ENCODE measurements at places on chromosomes 2 and 18.

GRCh38 chr2:189233527-189233926 is 54.0 kb upstream of the COL5A2 start:
- no peak for DNase-seq

- no peak for DNase-seq
Observed at GRCh38 chr2:121722479-121722878, 14.2 kb downstream of the NIFK start.

DNA sequence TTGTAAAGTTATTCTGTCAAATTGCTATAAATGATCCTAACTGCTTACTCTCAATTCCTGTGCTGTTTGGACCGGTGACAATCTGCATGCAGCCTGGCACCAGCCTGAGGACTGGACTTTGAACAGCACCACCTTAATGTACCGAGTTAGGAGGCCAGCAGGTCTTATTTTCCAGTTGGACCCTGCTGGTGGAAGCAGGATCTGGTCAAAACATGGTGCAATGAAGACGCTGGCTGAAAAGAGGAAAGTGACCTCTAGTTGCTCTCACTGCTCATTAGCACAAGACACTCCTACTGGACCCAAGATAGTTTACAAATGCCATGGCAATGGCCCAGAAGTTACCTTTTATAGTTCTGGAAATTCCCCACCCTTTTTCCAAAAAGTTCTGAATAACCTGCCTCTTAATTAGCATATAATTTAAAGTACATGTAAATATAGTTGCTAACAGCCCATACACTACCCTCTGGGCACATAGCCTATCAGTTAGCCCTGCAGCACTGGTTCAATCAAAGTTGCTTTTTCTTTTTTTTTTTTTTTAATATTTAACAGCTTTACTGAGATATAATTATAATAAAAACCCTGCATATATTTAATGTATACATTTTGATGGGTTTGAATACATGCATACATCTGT is 35.8 kb downstream of the RBKS start:
- no peak for DNase-seq

- DNase-seq, result no peak
Observed at GRCh38 chr2:142983174-142983573, 105.7 kb downstream of the KYNU start.

DNA sequence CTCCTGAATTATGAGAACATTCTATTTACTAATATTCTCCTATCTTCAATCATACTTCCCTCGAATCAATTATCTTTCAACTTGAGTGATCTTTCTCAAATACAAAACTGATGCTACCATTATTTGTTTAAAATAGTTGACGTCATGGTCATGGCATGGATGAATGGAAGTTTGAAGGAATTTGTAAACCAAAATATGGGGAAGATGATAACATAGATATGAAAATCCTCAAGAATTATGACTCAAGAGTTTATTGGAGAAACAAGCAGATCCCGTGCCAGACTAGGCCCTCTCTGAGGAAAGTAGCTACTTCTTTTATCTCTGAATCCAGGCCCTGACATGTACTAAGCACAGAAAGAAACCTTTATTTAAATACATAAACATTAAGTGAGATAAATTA is 270.4 kb upstream of the MC4R start:
- no peak for DNase-seq

DNA sequence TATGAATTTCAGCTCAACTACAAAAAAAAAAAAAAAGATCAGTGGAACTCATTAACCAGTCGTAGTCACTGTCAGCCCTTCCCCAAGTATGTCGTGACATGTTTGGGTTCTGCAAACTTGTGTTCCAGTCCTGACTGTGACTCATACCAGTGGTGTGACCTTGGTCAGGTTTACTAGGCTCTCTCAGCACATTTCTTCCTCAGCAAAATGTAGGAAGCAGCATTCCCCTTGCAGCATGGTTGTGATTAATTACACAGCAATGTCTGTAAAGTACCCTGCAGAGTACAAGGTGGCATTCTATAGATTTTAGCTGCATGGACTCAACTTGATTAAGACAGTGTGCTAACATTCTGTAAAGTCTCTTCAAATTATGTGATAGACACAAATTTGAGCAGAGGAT is 156.9 kb downstream of the LAMA1 start:
- no peak for DNase-seq

GRCh38 chr2:70745276-70745825 is 22.6 kb downstream of the ADD2 start:
- no peak for DNase-seq

GRCh38 chr2:4873364-4873763 is 818.8 kb upstream of the SOX11 start:
- no peak for DNase-seq

- no peak for DNase-seq
Observed at GRCh38 chr2:28636491-28636890, 115.1 kb upstream of the PPP1CB start.

- DNase-seq, result no peak
Observed at GRCh38 chr2:136164280-136164776, 46.4 kb upstream of the CXCR4 start.

DNA sequence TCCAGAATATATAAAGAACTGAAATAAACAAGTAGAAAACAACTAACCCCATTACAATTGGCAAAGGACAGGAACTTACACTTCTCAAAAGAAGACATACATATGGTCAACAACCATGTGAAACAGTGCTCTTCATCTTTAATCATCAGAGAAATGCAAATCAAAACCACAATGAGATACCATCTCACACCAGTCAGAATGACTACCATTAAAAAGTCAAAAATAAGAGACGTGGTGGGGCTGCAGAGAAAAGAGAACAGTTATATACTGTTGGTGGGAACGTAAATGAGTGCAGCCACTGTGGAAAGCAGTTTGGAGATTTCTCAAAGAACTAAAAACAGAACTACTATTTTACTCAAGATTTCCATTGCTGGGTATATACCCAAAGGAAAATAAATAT is 1696.3 kb upstream of the TMEFF2 start:
- no peak for DNase-seq

GRCh38 chr2:207014424-207014823 is 75.1 kb downstream of the CPO start:
- DNase-seq, result no peak

DNA sequence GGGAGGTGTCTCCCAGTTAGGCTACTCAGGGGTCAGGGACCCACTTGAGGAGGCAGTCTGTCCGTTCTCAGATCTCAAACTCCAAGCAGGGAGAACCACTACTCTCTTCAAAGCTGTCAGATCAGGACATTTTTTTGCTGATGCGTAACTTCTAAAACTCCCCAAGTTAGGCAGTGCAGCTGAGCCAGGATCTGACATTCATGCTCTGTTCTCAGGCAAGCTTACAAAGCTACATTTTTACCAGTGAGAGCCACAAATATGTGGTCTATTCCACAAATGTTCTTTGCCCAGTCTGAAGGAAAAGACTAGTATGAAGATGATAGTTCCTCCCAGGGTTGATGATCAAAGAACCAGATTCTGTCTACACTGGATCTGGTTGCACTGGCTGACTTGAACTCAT is 184.1 kb downstream of the MTCL1 start:
- DNase-seq, result no peak

GRCh38 chr2:234251326-234252271 is 201.1 kb downstream of the SPP2 start:
- DNase-seq, result no peak

DNA sequence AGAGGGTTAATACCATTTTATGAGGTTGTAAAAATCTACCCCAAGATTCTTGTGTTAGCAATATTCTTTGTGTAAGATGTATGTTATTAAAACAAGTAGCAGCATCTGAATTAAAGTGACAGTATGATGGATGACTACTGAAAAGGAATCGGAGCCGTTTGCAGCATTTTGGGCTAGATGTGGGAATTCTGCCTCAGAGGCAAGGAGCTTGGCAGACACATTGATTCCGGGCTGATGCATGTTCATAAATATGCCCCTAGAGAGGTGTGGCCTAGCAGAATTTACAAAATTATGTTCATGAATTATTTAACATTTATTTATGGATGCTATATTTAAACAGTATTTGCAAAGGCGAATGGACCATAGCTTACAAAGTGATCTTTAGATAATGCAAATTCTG is 389.0 kb upstream of the ETAA1 start:
- DNase-seq, result no peak

GRCh38 chr2:196233021-196233804 is 61.8 kb upstream of the STK17B start:
- no peak for DNase-seq

DNA sequence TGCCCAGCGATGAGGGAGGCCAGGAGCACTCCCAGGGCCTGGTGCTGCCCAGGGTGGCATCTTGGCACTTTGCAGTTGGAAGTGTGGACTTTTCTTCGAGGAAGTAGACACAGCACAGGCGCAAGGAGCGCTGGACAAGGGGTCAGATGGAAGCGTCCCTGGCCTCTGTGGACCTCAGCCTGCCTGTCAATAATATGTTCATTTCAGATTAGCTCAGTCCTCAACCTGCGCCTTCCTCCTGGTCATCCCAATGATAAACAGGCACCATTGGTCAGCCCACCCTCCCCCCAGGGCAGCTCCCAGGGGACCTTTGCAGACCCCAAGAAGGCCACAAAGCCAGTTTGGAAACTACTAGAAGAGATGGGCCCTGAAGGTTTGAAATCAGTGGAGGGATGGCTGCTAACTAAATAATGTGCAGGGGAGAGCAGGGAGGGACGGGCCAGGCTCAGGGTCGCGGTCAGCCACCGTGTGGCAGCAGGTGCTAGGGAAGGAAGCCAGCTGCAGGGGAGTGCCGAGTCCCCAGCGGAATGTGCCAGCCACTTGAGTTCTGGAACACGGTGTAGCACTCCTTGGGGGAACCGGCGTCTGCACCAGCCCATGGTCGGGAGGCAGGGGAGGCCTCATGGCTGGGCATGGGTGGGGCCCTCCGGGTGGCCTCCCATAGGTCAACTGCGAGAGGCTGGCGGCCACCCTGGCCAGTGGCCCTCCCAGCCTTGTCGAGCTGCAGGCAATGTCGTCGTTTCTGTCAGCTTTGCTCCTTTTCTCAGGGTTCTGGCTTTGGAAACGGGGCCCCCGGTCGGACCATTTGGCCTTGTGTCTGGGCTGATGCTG is 59.9 kb downstream of the ADI1 start:
- DNase-seq, result no peak

- DNase-seq, result no peak
Observed at GRCh38 chr2:95275151-95275515, 884 bp downstream of the PROM2 start.

DNA sequence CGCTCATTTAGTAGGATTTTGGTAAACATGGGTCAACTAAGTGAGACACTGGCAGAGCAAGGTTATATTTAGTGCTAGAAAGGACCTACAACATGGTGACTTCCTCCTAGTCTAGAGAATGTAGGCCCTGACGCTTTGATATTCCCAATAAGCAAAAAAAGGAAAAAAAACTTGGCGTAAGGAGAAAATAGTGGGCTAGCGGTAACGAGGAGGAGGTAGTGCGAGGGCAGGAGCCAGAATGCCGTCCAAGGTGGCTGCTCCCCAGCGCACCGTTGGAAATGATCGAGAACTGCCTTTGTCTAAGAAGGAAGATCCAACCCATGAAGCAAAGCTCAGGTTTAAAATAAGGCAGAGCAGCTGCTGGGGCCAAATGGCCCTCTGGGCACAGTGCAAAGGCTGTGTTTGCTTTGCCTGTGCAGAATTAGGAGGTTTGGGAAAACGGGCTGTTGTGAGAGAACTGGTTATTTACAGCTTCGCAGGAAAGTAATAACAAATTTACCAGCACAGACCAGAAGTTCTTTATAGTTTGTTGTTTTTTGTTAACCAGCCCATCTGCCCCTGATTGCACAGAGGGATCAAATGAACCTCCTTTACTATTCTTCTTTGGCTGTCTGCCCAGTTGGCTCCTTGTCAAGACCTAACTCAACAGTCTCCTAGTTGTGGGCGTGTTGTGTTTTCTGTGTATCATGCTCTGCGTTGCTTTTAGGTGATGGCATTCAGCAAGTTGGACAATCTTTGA is 86.6 kb downstream of the ITGB1BP1 start:
- no peak for DNase-seq

DNA sequence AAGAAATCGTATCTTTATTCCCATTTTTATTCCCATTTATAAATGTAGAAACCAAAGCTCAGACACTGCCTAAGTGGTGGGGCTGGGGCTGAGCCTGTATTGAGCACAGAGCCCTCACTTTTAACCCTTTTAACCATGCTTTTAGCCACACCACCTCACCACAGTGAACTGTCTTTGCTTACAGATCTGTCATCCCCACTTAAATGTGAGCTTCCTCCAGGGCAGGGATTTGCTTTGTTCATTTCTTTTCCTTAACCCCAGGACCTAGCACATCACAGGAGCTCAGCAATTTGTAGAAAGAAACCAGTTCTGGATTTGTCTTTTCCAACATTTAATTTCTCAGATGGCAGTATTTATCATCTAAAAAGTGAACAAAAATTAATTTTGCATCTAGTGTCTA is 2.2 kb downstream of the BOD1L2 start:
- DNase-seq, result no peak

DNA sequence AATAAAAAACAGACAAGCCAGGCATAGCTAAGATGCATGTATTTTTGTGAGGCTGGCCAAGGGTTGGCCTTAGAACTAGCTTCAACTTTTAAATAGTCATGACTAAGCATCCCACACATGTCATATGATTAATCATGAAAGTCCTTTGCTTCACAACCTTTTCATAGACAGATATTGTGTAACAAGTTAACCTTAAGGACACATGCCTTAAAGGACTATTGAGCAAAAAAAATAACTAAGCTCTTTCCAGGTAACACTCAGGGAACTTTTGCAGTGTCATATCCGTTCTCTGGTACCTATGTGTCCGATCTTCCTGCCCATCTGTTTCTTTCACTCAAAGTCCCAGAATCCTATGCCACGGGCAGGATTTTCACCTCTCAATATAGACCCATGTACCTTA is 498.4 kb downstream of the STK39 start:
- DNase-seq, result no peak

DNA sequence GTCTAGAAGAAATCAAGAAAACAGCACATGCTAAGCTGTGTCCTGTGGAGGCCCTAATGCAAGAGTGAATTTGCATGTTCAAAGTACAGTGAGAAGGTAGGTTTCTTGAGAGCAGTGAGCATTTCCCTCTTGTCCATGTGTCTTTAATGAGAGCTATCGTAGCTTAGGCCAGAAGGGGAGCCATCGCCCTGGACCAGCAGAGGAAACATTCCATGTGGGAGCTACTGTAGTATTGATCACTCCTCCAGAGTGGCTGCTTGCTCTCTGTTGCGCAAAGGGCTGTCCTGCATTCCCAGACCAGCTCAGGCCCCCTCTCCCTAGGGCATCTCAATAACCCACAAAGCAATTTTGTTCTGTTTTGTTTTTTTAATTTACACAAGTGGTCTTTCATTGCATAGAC is 950.1 kb downstream of the CNTNAP5 start:
- DNase-seq, result no peak

DNA sequence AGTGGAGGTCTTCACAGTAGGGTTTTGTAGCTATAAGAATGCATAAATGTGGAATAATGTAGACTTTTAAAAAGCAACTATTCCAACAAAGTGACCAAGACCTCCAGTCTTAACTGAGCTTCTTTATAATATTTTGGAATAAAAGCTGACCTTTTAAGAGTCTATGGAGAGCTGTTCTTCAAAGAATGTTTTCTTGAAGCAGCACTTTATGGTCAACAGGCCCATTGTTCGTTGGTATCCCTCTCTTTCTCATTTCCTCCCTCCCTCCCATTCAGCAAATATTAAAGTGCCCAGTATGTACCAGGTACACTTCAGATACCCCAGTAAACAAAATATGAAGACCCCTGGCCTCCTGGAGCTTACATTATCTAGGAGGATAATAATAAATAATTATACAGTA is 140.1 kb upstream of the SMAD7 start:
- no peak for DNase-seq

All from nucleus accumbens (tissue), 56 donors.